ENCODE measurements at places on chromosomes 11 and 22.

DNA sequence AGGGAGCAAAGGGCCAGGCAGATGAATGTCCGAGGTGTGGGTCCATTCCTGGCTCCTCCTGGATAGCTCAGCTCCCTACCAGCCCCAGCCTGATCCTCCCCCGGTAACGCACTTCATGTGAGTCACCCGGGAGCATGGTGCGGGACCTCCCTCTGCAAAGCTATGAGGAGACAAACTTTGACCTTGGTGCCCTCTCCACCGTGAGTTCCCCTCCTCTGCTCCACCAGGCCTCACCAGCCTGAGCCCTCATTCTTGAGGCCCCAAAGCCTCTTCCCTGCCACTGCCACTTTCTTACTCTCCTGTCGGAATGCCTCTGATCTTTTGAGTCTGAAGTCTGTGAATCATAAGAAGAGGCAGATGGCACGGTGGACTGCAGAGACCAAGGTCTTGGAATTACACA lies 37.4 kb upstream of the CD82 start:
- no peak for DNase-seq

GRCh38 chr11:77418155-77418970 lies 55.5 kb downstream of the PAK1 start:
- no peak for DNase-seq

DNA sequence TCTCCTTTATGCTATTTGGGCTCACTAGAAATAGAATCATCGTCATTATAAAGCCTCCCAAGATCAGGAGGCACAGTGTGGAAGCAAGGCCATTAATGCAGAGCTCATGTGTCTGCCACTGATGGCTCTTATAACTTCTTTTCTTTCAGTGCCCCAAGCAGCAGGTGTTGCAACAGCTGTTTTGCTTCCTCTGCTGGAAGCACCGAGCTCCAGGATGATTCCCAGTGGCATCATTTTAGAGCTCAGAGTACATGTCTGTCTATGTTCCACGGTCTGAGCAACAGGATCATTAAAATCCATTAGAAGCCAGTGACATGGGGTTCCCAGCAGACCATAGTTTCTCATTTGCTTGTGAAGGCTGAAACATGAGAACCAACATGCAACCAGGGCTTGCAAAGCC lies 803.0 kb upstream of the FAT3 start:
- DNase-seq: no peak

DNA sequence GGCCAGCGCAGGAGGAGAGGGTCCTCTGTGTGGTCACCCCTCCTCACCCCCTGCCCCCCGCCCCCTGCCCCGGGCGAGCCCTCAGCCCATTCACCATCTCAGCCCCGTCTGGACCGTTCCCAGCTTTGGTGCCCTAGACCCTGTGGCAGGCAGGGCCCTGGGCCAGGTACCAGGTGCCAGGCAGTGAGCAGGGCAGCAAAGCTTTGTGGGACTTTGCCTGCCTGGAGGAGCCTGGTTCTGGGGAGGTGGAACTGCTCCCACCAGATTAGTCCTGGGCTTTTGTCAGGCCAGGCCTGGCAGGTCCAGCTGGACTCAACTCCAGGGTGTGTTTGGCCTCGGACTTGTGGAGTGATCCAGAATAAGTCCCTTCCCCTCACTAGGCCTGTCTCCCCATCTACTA lies 13.7 kb upstream of the MYRF start:
- no peak for DNase-seq

GRCh38 chr11:104324276-104324675 lies 160.3 kb upstream of the PDGFD start:
- DNase-seq: no peak

GRCh38 chr11:101442936-101443521 lies 140.8 kb downstream of the TRPC6 start:
- no peak for DNase-seq
